Prostate gland (tissue), 2 donors: ENCODE measurements at places on chromosomes 12 and 14.

DNA sequence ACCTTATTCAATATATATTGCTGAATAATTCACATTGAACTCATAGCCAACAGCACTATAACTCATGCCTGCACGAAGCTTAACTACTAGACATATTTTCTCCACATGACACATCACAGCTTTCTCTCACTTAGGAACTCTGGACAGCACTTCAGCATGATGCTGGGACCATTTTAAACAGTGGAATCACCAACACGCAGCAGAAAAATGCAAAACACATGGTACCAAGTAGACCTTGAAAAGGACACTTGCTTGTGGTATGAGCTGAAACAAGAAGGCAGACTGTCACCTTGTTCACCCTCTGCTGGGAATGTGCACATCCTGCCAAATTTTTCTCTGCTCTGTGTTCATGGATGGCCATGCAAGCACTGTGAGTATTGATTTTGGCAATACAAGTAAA lies 34.8 kb upstream of the CD9 start:
- DNase-seq, result no peak

DNA sequence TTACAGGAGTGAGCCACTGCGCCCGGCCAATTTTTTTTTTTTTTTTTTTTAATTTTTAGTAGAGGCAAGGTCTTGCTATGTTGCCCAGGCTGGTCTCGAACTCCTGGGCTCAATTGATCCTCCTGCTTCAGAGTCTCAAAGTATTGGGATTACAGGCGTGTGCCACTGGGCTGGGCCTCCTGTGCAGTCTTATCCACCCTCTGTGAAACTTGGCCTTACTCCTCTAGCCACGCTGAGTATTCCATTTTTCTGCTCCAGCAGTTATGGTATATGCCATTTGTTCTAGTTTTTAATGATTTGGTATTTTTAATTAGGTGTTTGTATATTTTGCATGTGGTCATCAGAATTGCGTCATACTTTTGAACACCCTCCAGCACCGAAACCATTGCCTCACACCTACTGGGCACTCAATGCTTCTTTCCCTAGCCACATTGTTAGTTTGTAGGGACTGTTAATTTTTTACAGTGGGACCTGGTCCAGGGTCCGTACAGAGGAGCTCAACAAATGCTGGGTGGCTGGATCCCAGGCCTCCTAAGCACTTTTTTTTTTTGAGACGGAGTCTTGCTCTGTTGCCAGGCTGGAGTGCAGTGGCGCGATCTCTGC lies 11.4 kb downstream of the RIOX1 start:
- DNase-seq, result no peak

DNA sequence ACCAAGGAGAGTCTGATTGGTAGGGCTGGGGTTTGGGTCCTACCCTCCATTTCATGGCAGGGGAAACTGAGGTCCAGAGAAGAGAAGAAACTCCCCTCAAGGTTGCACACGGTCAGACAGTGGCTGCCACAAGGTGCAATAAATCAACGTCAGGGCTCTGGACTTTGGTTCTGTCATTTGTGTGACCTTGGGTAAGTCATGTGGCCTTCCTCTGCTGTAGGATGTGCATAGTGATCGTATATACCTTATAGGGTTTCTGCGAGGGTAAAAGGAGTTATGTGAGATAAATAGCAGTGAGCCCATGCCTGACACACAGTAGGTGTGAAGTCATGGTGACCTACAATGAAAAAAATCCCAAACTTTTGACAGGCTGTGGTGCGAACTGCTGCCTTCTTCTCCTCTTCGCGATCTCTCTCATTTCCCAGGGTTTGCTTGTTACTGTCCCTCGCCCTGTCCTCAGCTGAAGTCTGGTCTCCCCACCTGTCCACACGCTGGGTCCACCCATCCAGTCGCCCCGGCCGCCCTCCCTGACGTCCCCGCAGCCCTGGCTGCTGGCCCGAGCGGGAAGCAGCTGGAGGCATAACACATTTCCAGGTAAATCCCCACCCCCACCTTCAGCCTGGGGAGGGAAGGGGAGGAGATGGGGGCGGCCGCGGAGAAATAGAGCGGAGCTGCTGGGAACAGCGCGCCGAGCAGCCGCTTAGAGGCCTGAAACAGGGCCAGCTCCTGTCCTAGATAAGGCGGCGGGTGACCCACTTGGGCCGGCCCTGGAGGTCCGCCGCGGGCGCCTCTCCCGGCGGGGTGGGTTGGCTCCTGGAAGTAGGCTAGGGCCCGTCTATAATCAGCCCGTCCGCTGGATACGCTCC lies 1.8 kb upstream of the FAM222A start:
- no peak for DNase-seq

GRCh38 chr14:101121508-101122139 lies 218.1 kb upstream of the RTL1 start:
- peak; percentile 1 for DNase-seq

- no peak for DNase-seq
Measured at GRCh38 chr14:61077437-61077836, 96.4 kb downstream of the SLC38A6 start.

- no peak for DNase-seq
Measured at GRCh38 chr14:79514700-79515099, 696.6 kb downstream of the DIO2 start.

- DNase-seq, result no peak
Measured at GRCh38 chr14:24145690-24146452, 539 bp downstream of the PSME2 start.

DNA sequence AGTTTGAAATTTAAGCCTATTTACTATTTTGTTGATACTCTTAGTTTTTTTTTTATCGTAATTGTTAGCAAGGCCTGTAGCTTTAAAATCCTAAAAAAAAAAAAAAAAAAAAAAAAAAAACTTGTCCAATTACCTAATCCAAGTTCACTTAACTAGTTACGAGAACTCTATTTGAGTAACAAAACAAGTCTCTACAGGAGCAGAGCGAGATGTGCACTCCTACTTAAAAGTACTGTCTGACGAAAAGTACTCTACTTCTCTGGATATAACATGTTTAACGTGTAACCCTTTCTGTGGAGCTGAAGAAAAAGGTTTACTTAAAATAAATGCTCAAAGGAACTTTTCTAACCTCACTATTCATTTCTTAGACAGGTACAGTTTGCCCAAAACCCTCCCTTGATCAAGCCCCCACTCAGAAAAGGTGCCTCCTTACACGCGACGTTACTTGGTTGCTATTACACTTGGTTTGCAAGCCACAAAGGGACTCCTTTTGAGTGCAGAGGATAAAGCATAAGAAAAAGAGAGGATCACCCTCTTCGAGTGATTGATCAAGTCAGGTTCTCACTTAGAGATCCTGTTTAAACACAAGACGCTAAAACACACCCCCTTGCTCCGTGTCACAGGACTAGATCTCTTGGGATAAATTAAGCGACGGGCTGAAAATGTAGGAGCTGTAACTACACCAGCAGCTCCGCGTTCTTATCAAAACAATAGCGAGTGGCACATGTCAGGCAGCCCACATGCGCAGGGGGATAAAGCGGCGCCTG lies 2.2 kb downstream of the BAZ1A start:
- DNase-seq, result peak; percentile 66
